ENCODE measurements at places on chromosomes 2 and 18.

DNA sequence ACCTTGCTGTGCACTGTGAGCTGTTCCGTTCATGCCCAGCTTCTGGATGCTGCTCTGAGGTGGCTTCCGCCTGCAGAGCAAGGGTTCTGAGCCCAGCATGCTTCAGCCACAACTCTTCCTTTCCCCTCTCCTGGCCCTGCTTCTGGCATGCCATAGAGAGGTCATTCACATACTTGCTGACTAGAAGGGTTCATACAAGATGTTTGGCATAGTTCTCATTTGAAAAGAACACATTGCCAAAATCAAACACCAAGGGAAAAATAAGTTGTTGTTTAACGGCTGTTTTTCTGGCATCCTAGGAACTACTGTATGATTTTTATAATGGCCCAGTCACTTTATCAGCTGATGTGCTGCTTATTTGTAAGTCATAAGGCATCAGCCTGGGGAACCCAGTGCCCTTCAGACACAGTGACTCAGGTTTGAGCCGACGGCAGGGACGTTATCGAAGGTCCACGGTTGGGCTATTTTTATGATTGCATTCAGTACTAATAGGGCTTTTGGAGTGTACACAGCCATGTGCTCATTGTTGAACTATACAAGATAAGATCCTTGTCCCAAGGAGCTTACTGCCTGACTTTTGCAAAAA lies 53.9 kb upstream of the CTAGE1 start:
- peak; percentile 39 for DNase-seq

- DNase-seq = no peak
Observed at GRCh38 chr2:135281379-135281778, 229.3 kb downstream of the RAB3GAP1 start.

DNA sequence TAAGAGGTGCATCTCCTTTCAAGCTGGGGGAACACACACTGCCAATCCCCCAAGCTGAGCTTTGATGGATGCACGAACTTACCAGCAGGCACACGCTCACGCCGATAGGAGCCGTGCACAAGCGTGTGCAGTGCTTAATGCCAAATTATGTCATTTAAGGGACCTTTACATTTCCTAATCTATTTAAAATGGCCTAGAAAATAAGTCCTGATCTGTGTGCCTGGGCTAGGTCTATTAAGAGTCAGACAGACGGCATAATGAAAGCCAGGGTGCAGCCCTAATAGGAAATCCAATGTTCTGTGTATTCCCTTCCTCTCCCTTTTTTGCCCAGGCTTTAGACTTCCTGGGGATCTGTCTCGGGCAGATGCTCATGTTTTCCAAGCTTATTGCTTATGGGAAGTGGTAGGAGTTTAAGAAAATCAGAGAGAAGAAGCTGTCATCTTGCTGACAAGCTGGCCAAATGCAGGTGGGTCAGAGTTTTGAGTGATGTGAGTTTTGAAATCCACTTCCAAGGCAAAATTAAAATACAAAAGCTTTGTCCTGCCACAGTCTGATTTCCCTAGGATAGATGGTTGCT lies 142.6 kb downstream of the MYT1L start:
- DNase-seq = no peak

GRCh38 chr2:37733251-37733650 lies 61.8 kb upstream of the CDC42EP3 start:
- DNase-seq = no peak

GRCh38 chr18:31792580-31792911 lies 31.9 kb upstream of the SLC25A52 start:
- DNase-seq = no peak

DNA sequence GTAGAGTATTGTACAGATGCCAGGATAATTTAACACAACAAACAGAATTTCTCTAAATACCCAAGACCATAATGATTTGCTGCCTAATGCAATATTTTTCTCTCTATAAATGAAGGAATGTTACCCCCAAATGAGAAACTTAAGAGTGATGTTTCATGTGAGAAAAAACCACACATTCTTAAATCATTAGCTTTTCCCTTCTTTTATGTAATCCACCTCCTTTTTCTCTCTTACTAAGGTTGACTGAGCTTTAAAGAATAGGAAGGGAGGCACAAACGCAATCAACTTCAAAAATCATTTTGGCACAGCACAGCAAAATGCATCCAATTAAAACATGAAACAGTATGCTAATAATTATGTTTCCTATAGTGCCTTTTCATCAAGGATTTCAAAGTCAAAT lies 698.1 kb upstream of the CDH2 start:
- DNase-seq = no peak

DNA sequence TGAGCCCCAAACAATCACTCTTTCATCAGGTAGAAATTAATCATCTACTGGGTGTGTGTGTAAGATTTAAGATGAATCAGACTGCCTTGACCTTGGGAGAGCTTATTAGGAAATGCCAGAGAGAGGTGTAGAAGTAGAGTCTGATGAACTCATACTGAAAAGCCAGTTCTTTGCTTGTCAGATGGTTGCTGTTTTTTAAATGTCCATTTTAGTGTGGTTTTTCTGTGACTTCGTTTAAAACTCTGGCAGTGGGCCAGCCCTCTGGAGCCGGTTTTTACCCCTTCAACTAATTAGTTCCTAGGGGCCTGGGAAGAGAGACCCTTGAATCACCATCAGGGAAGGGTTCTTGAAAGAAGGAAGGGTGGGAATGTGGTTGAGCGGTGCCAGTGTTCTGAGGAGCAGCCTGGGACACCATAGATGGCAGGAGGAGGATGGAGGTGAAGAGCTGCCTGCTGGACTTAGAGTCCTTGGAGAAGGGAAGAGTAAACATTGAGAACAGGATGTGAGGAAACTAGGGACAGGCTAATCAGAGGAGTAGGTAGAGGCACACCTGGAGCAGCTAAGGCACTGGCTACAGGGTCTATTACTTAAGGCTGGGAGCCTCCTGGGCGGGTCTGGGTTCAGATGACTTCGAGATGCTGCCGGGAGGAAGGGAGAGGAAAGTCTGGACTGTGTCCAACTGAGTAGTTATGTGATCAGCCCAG lies 66.1 kb downstream of the LRRFIP1 start:
- DNase-seq = peak; percentile 60

- DNase-seq = peak; percentile 5
Observed at GRCh38 chr2:219398721-219399363, 11.1 kb upstream of the DNPEP start.

GRCh38 chr2:101782427-101782792 lies 84.9 kb downstream of the MAP4K4 start:
- no peak for DNase-seq

- no peak for DNase-seq
Observed at GRCh38 chr2:187716301-187716700, 162.1 kb upstream of the TFPI start.

DNA sequence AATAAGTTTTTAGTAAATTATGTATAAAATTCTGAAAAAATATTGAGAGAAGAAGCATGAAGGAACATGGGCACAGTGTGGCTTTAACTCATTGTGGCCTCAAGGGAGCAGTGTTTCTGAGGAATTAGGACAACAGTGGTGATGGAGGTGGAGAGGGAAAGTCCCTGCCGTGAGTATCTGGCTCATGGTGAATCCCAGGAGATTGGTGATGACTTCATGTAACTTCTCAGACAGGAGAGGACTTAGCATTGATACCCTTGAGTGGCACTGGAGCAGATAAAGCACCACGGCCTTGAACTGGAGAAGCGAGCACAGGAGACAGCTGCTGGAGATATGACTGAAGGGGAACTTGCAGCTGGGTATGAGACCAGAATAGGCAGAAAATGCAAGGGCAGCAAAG lies 35.0 kb upstream of the LRP1B start:
- peak; percentile 73 for DNase-seq

GRCh38 chr18:48122376-48122775 lies 191.9 kb upstream of the SMAD2 start:
- DNase-seq = no peak

- peak; percentile 42 for DNase-seq
Observed at GRCh38 chr2:215899141-215900074, 113.9 kb downstream of the MREG start.

DNA sequence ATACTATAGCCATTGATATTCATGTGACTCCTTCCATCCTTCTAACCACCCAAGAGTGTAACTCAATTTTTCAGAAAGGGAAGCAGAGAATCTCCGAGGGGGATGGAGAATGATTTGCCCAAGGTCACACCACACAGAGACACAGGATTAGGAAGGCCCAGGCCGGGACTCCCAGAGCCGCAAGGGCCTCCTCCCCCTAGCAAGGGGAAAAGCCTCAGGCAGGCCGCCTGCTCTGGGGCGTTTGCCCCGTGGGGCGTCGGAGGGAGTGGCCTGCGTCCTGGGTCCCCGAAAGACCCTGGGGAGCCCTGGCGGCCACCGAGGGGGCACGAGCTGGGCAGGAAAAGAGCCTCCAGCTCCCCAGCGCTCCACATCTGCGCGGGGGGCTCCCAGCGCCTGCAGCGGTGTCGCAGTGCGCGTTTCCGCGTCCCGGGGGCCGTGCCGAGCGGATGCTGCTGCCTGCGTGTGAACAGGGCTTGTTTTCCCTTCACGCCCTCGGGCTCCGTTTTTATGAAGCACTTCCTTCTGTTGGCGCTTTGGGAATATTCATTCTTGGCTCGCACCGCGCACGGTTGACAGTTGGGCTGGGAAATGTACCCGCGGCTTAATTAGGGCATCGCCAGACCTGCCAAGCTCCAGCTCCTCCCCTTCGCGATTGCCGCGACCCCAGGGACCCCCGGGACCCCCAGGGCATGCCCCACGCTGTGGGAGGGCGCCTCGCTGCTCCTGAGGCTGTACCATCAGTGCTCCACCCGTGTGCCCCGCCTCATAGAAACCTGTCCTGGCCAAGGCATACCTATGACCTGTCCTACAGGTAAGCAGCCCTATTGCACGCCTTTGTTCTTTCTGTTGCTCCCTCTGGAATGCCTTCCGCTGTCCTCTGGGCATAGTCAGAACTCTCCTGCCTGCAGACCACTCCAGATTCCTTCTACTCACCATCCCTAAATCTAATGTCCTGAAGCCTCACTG lies 158.9 kb upstream of the GLI2 start:
- DNase-seq = peak; percentile 62

DNA sequence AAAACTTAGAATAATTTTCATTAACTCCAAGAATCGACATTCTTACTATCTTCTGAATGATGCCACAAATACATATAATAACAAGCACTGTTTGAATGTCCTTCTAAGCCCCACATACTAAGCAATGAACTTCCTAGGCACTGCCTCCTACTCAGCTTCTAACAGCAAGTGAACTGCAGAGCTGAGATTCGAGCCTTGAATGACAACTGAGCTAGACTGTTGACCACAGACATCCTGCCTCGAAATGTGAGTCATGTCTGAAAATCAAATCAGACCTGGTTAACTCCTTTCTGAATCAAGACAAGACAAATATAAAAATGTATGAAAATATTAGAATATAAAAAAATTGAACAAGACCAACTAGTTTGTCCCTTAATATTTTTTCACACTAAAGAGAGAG lies 108.1 kb downstream of the MYT1L start:
- no peak for DNase-seq

DNA sequence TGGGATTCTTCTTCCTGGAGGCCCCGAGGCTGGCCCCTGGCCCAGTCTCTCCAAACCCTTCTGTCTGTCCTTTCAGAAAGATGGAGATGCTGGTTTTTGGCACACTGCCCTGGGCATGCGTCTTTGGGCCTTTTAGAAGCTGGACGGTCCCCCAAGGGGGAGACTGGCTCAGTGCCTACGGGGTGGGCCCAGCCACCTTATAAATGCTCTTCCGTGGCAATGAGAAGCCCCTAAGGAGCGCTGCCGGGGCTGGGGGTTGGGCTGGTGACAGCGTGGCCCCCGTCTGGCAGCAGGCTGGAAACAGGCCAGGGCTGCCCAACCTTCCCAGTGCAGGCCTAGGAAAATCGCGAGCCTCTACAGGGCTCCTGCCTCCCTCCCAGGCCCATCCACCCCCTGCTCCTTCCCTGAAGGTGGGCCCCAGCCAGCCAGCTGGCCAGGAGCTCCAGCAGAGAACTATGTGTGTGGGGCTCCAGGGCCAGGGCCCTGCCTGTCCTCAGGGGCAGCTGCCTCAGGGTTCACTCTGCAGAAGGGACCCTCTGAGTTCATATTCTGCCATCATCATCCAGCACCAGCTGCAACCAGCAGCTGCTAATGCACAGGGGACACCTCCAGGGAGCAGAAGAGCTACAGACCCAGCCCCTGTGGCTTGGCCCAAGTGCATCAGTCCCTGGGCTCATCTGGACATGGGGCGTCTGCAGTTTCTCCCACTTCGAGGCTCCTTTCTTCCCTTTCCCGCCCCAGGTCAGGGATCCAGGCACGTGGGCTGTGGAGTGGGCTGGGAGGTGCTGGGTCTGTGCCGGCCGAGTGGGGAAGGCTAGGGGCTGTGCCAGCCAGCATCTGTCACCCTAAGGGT lies 107.6 kb upstream of the OTOS start:
- no peak for DNase-seq

GRCh38 chr2:239855863-239856587 lies 169.1 kb downstream of the NDUFA10 start:
- DNase-seq = no peak

- no peak for DNase-seq
Observed at GRCh38 chr2:226074391-226074790, 674.9 kb downstream of the NYAP2 start.

GRCh38 chr2:121133551-121134319 lies 151.3 kb downstream of the TFCP2L1 start:
- no peak for DNase-seq

DNA sequence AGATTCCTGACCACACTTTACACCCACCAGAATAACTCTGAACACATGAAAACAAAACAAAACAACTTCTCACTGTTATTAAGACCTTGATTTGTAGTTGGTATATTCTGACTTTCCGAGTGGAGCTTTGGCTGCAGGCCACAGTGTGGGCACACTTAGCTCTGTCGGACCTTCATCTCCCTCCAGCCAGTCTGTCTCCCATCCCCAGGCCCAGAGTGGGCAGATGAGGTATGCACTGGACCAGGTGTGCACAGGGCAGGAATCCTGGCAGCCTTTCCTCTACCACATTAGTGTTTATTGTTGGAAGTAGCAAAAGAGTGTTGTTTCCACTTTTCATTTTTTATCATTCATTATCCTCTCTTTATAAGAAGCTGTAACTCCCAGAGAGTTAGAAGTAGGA lies 219.5 kb upstream of the TPO start:
- no peak for DNase-seq

DNA sequence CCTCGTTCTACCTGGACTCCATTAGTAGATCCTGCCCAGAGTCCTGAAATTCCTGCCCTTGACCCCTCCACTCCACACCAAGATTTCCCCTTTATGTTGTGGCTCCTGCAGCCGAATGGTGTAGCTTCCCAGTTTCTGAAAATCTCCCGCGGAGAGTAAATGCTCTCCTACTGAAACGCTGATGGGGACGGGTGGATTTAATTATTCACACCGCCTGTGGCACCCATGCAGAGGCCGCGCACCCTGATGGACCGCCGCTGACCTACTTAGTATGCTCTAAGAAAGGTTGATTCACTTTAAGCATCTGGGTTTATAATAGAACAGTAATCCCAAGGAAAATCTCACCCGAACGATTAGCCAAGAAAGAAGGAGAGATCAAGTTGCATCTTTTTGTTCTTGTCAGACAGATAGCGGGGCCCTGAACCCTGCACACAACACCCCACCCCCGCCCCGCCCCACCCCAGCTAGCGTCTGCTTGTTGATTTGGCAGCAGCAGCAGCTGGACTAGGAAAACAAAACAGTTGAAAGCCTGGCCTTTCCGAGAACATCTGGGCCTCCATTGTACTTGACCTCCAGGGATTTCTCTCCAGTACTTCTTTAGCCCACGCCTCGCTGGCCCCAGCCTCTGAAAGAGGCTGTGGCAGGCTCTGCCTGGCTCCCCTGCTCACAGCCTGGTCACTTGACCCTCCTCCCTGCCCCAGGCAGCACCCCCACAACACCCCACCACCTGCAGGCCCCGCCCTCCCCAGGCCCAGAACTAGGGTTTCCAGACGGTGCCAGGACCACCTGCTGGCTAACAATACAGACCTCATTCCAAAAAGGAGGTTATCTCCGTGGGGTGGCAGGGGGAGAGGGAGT lies 53.6 kb downstream of the DPYSL5 start:
- DNase-seq = no peak
